ENCODE measurements at places on chromosomes 1 and 21. TPM values are rescaled to one million over a fixed set of nuclear protein-coding genes. Genes with fewer than 3 reads are reported as not detected.
A peak's percentile ranks its signal among the peaks of the same experiment; 100 is the strongest.

Gene TMPRSS3
- total RNA-seq: 4.1 TPM

Gene HTR1D
- 0.93 TPM for total RNA-seq

Gene IFI44
- 63.2 TPM for total RNA-seq

Gene CD160
- total RNA-seq: 0.93 TPM

Gene GJC2
- 6.9 TPM for total RNA-seq

Gene VTCN1
- total RNA-seq: not detected

Gene S100A7
- not detected for total RNA-seq

DNA sequence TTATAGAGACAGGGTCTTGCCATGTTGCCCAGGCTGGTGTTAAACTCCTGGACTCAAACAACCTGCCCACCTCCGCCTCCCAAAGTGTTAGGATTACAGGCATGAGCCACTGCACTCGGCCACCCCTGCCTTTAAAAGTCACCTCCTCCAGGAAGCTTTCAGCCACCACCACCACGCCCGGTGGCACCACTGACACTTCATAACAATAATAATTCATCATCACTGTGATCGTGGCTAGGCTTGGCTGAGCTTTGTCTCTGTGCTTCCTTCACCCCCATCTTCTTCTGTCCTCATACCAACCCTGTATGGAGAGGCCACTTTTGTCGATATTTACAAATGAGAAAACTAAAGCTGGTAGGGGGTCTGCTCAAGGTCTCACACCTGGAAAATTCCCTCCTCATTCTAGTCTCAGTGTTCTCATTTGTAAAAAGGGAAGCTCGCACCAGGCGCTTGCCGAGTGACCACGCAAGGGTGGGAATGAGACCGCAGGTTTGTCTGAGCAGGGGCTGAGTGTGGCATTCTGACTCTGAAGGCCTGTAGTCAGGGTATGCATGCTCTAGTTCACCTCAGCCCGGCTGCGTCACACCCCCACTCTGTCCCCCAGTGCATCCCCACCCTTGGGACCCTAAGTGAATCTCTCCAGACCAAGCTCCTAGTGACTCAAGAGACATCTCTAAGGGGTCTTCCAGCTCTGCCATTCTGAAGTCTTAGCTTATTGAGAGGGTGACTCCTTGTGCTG lies 12.9 kb upstream of the EPHA2 start:
- no peak for DNase-seq
- peaks cover 21% of the 10 kb centered on the region for H3K4me1 ChIP-seq
- no peak overlapping the region for H3K27ac ChIP-seq
- no peaks in the 10 kb centered on the region for H3K36me3 ChIP-seq
- no peak overlapping the region for H3K4me3 ChIP-seq
- no peaks in the 10 kb centered on the region for H3K27me3 ChIP-seq

DNA sequence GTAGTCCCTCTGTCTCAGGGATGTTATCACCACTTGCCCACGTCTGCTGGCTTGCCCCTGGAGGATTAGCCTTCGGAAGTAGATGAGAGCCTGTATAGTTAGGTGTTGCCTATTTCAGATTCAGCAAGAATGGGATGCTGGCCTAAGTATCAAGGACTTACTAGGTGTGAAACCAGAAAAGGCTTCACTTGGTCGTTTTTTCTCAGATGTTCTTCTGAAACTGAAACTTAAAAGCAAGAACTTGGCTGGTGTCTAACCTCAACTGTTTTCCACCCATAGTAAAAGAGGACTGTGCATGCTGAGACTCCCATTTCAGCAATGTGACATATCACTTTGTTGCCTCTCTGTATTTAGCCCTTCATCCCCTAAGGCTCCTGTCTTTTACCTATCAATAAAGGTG lies 67.0 kb upstream of the LRRC53 start:
- no peak overlapping the region for H3K4me3 ChIP-seq
- H3K36me3 ChIP-seq: no peaks in the 10 kb centered on the region
- no peaks in the 10 kb centered on the region for H3K27me3 ChIP-seq
- no peak overlapping the region for H3K27ac ChIP-seq
- H3K4me1 ChIP-seq: no peaks in the 10 kb centered on the region

GRCh38 chr1:109838838-109839240 lies 71.8 kb upstream of the CSF1 start:
- no peak overlapping the region for H3K27ac ChIP-seq
- DNase-seq: no peak
- no peaks in the 10 kb centered on the region for H3K36me3 ChIP-seq
- H3K4me1 ChIP-seq: no peaks in the 10 kb centered on the region

DNA sequence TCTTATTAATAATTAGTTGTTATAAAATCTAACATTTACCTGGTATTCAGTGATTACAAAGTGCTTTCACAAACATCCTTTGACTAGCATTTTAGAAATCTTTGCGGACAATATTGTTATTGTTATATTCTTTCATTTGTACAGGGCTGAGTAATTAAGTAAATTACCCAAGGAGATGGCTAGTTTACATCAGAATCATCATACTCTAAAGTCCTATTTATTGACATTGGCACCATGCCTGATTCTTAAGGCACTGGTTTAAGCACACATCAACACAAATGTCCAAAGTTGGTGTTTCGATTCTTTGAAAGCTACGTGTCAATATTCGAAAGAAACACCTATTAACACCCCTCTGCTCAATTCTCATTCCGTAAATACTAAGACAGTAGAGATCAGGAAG lies 424.6 kb upstream of the CHRM3 start:
- no peak for DNase-seq
- no peaks in the 10 kb centered on the region for H3K4me1 ChIP-seq
- H3K36me3 ChIP-seq: no peaks in the 10 kb centered on the region
- no peak overlapping the region for H3K27ac ChIP-seq

DNA sequence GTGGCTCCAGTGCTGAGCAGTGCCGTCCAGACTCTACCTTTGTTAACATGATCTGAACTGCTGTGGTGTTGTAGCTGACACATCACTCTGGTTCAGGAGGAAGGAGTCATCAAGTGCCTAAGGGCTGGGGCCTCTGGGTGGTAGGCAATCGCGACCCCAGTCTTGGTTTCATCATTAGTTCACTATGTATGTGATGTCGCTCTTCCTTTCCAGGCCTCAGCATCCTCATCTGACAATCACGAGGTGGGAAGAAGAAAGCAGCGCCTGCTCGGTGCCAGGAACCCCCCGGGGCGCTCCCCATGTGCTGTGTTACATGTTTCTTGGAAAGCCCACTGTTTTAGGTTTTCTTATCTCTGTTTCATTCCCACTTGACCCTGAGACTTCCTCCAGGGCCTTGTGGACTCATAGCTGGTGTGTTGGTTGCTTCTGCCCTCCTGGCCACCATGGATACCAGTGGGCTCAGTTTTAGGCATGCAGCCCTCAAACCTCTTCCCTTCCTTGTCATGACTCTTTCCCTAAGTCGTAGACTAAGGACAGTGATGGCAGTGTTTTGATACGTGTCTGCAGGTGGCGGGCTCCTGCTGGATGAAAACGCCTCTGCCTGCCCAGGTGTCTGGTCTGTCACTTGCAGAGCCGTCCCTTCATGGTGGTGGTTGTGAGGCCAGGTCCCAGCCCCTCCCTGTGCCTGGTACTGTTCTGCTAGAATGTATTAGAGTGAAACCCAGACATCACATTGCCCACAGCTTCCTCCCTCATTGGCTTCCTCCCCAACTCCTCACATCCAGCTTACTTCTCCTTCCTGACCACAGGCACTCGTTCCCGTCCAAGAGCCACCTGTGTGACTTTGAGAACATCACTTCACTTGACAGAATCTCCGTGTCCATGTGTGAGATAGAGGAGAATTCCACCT lies 17.2 kb upstream of the FOXO6 start:
- DNase-seq: peak; percentile 52
- H3K27me3 ChIP-seq: no peaks in the 10 kb centered on the region
- no peak overlapping the region for H3K4me3 ChIP-seq
- H3K27ac ChIP-seq: no peak overlapping the region
- no peaks in the 10 kb centered on the region for H3K36me3 ChIP-seq

DNA sequence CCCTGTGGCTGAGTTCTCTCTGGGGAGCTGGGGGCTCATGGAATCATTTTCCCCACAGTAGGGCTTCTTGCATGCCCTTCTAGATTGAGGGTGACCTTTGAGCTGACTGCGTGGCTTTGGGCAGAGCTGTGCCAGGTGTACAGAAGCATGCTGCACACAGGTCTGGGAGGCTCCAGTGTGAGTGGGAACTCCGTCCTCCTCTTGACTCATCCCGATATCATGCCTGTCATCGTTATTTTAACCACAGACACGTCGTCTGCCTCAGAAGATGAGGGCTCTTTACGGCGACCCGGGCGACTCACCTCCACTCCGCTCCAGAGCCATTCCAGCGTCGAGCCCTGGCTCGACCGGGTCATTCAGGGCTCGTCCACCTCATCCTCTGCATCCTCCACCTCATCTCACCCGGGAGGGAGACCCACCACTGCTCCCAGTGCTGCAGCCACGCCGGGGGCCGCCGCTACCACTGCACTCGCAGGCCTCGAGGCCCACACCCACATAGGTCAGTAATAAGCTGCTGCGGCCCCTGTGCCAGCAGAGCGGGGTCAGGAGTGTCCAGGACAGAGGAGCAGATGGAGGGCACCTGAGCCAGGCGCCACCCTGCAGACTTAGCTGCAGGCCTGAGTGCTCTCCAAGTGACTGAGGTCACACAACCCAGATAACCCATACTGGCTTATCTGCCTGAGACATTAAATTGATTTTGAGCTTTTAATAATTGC lies 39.8 kb downstream of the DIP2A start:
- H3K27ac ChIP-seq: no peak overlapping the region
- H3K36me3 ChIP-seq: peaks cover 33% of the 10 kb centered on the region
- no peak overlapping the region for H3K4me3 ChIP-seq
- peaks cover 8% of the 10 kb centered on the region for H3K4me1 ChIP-seq

- H3K36me3 ChIP-seq: no peaks in the 10 kb centered on the region
- H3K4me3 ChIP-seq: no peak overlapping the region
- H3K27me3 ChIP-seq: no peaks in the 10 kb centered on the region
- H3K27ac ChIP-seq: no peak overlapping the region
Measured at GRCh38 chr21:42247716-42248115, 28.8 kb downstream of the ABCG1 start.

- DNase-seq: no peak
- H3K4me3 ChIP-seq: peak overlapping the region; percentile 70
- H3K27me3 ChIP-seq: no peaks in the 10 kb centered on the region
- no peaks in the 10 kb centered on the region for H3K36me3 ChIP-seq
Measured at GRCh38 chr1:220877377-220878095, 1.7 kb upstream of the HLX start.

- no peaks in the 10 kb centered on the region for H3K27me3 ChIP-seq
- H3K27ac ChIP-seq: no peak overlapping the region
Measured at GRCh38 chr1:13703128-13703513, 3.1 kb downstream of the PRDM2 start.

- peaks cover 15% of the 10 kb centered on the region for H3K36me3 ChIP-seq
- H3K4me3 ChIP-seq: peak overlapping the region; percentile 29
- H3K27ac ChIP-seq: peak overlapping the region; percentile 56
- DNase-seq: no peak
- H3K27me3 ChIP-seq: no peaks in the 10 kb centered on the region
Measured at GRCh38 chr1:243354511-243355153, 98.8 kb downstream of the SDCCAG8 start.

DNA sequence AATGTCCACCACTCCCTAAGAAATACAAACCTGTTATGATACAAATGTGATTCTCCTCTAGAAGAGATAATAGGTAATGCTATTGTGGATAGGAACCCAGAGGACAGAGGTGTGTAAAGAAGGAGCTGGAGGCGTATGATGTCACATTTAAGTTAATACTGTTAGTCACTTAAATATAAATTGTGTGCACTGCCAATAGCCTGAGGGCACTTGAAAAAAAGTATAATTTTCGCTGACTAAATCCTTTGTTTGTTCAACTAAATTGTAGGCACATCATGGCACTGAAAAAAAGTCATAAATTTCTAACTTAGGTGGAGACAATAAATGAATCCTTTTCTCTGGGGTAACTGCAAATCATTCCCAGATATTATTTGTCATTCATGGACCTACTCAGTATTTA lies 4.4 kb downstream of the RCSD1 start:
- no peak overlapping the region for H3K27ac ChIP-seq
- no peak for DNase-seq
- H3K4me3 ChIP-seq: no peak overlapping the region
- H3K27me3 ChIP-seq: no peaks in the 10 kb centered on the region
- H3K4me1 ChIP-seq: peaks cover 31% of the 10 kb centered on the region
- H3K36me3 ChIP-seq: no peaks in the 10 kb centered on the region

- H3K4me3 ChIP-seq: peak within 1 kb of the TSS; percentile 47
- no peaks in the 10 kb centered on the region for H3K36me3 ChIP-seq
- DNase-seq: peak; percentile 69
- H3K27me3 ChIP-seq: peaks cover 19% of the 10 kb centered on the region
Measured at GRCh38 chr1:21509351-21510112, at the start of gene ALPL. Gene ALPL (plus strand): TSS chr1:21509423. CDS start chr1:21554082, 44,659 bp downstream.

DNA sequence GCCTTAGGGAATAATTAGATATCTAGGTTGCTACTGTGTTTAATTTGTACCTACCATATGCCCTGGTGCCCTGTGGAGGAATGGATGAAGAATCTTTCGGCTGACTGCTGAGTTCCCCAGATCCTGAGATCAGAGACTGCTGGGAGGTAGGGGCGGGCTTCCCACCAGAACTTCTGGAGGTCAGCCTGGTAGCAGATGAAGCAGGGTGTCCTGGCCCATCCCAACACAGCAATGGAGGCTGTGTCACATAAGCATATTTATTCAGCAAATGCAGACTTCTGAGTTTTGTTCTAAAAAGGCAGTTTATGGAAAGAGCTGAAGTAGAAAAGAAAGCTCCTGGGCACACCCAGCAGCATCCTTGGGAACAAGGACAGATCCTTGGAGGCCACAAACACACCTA lies 74.0 kb downstream of the KRTAP19-8 start:
- H3K36me3 ChIP-seq: no peaks in the 10 kb centered on the region
- no peaks in the 10 kb centered on the region for H3K4me1 ChIP-seq
- no peaks in the 10 kb centered on the region for H3K27me3 ChIP-seq
- no peak overlapping the region for H3K4me3 ChIP-seq
- DNase-seq: no peak

- DNase-seq: no peak
- H3K27ac ChIP-seq: no peak overlapping the region
- H3K27me3 ChIP-seq: no peaks in the 10 kb centered on the region
- H3K4me1 ChIP-seq: peaks cover 5% of the 10 kb centered on the region
Measured at GRCh38 chr1:239563681-239564080, 177.3 kb downstream of the CHRM3 start.

GRCh38 chr1:200392625-200393185 lies 17.1 kb downstream of the ZNF281 start:
- H3K27me3 ChIP-seq: no peaks in the 10 kb centered on the region
- no peaks in the 10 kb centered on the region for H3K36me3 ChIP-seq
- H3K27ac ChIP-seq: no peak overlapping the region
- no peaks in the 10 kb centered on the region for H3K4me1 ChIP-seq
- H3K4me3 ChIP-seq: no peak overlapping the region
- DNase-seq: no peak

GRCh38 chr1:117644696-117645311 lies 39.0 kb downstream of the TENT5C start:
- no peaks in the 10 kb centered on the region for H3K4me1 ChIP-seq
- no peaks in the 10 kb centered on the region for H3K27me3 ChIP-seq
- DNase-seq: no peak
- H3K27ac ChIP-seq: no peak overlapping the region
- no peaks in the 10 kb centered on the region for H3K36me3 ChIP-seq
